Fibroblast of skin of left quadriceps (primary cell): ENCODE measurements at places on chromosomes 2 and 18.

GRCh38 chr2:43214253-43214652 lies 12.2 kb downstream of the ZFP36L2 start:
- DNase-seq, result no peak

DNA sequence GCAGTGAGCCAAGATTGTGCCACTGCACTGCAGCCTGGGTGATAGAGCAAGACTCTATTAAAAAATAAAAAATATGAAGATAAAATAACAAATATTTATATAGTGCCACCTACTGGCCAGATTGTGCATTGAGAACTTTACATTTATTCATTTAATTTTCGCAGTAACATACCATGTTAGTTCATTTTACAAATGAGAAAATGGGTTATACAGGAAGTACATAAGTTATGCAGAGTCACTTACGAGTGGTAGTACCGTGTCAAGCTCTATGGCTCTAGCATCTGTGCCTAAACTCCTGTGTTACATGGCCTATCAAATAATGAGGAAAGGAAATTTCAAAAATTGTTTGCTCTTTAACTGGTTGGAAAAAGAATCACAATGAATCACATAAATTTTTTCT lies 27.9 kb downstream of the RIF1 start:
- DNase-seq, result no peak

DNA sequence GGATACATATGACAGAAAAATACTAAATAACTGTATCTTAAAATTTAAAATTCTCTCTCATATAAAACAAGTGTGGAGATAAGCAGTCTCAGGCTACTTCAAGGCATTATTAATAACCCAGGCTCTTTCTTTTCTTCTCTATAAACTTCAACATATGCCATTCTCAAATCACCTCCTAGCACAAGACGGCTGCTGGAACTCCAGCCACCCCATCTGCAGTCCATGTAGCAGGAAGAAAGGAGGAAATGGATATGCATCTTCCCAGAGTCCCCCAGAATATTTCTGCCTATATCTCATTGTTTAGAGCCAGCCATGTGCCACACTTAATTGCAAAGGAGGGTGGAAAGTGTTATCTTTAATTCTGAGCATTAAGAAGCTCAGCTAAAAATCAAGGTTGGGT lies 35.3 kb upstream of the NEB start:
- DNase-seq, result no peak

- DNase-seq, result no peak
Observed at GRCh38 chr2:84849271-84849952, 31.5 kb downstream of the TRABD2A start.

DNA sequence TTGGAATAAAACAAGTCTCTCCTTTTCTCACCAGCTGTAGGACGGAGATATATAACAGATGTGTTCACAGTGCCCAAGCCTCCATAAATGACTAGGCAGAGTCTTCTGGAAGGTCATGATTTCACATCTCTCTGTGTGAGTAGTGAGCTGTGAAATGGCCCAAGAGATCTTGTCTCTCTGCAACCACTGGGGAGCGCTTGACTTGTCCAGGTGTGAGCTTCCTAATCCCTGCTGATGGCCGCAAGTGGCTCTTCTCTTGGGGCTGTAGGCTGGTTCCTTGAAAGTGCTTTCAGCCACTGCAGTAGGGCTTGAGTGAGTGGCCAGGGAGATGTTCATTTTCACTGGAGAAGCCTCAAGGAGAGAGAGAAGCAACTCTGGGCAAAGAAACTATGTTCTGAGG lies 38.1 kb upstream of the OTOS start:
- DNase-seq, result no peak

DNA sequence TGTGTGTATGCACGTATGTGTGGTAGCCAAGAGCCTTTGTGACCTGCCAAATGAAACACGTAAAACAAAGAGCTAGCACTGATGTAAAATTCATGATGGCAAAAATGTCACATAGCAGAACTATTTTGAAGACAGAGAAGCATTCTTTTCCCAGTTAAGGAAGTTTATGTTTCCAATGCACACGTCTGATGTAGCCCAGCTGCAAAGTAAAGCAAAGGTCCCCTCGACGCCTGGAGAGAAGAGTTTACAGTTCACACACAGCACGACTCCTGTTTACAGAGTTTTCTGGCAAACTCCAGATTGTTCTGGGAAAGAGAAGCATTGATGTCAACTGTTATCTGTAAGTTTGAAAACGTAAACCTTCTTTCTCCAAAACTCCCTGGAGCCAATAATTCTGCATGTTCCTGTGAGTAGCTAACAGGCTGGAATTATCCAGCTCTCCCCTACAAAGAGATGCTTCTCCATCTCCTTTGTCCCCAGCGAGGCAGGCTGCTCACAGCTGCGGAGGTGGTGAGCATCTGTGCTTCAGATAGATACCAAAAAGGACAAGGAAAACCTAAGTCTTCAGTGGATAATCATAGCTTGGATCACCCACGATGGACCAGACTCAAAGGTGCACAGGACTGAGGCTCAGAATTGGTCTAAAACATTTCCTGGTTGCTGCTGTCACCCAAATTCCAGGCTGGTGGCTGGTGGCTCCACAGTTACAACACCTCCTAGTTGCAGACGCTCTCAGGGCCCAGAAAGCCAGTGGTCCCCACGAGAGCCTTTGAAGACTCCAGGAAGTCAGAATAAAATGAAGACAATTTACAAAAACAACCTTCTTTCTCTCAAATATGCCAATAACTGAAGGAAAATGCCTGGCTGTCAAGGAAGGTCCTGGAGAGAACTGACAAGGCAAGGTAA lies 87.4 kb downstream of the COL6A3 start:
- no peak for DNase-seq

DNA sequence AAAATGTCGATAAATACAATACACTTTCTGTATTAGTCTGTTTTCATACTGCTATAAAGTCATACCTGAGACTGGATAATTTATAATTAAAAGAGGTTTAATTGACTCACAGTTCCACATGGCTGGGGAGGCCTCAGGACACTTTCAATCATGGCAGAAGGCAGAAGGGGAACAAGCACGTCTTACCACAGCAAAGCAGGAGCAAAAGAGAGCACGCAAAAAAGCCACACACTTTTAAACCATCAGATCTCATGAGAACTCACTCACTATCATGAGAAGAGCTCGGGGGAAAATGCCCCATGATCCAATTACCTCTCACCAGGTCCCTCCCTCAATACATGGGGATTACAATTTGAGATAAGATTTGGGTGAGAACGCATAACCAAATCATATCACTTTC lies 256.7 kb downstream of the ANAPC1 start:
- DNase-seq, result no peak

DNA sequence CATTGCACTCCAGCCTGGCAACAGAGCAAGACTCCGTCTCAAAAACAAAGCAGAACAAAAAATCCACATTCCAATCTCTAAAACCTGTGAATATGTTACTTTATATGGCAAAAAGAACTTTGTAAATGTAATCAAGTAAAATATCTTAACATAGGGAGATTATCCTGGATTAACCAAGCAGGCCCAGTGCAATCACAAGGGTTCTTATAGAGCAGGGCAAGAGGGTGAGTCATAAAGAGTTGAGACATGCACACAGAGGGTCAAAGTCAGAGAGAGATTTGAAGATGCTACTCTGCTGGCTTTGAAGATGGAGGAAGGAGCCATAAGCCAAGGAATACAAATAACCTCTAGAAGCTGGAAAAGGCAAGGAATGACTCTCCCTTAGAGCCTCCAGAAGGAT lies 60.9 kb upstream of the SLC9A2 start:
- DNase-seq, result no peak

GRCh38 chr18:50091509-50092244 lies 103.3 kb downstream of the MYO5B start:
- no peak for DNase-seq

GRCh38 chr2:199471443-199472057 lies 13.8 kb upstream of the SATB2 start:
- DNase-seq, result no peak

GRCh38 chr2:20172273-20173055 lies 52.5 kb downstream of the SDC1 start:
- DNase-seq, result no peak

DNA sequence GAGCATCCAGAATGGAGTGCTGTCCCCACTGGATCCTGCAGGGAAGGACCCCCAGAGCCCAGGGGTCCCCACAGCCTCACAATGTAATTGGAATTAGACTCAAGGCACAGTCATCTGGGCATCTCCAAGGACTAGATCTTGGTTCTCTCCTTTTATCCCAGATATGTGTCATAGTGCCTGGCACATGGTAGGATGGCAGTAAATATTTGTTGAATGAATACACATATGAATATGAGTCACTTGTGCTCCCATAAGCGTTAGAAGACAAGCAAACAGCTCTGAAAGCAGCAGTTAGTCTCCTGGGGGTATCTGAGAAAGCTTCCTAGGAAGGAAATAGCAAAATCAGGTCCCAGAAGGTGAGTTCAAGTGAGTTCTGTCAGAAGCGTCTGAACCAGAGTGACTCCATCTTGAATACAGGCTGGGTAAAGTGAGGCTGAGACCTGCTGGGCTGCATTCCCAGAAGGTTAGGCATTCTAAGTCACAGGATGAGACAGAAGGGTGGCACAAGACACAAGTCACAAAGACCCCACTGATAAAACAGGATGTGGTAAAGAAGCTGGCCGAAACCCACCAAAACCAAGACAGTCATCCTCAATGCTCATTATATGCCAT lies 234.1 kb upstream of the ID2 start:
- peak; percentile 15 for DNase-seq

DNA sequence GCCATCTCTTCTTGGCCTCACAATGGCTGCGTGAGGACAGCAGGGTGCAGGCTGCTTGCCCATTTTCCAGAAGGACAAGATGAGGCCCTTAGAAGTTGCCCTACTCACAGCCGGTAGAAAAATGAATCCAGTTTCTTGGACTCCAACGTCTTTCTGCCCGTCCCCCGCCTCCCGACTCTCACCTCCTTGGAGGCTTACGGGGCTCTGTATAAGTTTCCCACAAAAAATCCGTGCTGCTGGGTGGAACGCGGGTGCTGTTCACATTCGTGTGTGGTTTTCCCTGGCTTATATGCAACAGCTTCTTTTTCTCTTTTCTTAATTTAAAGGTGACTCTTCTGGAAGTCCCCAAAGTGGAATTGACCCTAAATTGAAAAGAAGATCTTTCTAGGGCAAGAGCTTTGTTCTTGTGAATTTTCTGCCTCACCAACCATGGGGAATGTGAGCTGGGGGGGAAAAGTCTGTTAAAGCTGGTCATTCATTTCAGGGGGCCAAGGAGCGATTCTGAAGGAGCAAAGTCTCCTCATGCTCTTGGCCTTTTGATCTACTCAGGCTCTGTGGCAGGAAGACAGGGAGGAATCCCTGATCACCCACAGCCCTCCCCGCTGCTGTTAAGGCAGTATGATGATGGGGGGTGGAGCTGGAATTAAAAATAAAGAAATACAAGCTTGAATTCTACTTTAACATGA lies 51.3 kb downstream of the DDX1 start:
- DNase-seq, result no peak

GRCh38 chr2:179129574-179130238 lies 79.8 kb upstream of the CCDC141 start:
- no peak for DNase-seq

- DNase-seq, result no peak
Observed at GRCh38 chr2:210224941-210225672, at the start of gene ACADL. ACADL (minus strand) TSS chr2:210225447; CDS start chr2:210225263, 184 bp downstream.

DNA sequence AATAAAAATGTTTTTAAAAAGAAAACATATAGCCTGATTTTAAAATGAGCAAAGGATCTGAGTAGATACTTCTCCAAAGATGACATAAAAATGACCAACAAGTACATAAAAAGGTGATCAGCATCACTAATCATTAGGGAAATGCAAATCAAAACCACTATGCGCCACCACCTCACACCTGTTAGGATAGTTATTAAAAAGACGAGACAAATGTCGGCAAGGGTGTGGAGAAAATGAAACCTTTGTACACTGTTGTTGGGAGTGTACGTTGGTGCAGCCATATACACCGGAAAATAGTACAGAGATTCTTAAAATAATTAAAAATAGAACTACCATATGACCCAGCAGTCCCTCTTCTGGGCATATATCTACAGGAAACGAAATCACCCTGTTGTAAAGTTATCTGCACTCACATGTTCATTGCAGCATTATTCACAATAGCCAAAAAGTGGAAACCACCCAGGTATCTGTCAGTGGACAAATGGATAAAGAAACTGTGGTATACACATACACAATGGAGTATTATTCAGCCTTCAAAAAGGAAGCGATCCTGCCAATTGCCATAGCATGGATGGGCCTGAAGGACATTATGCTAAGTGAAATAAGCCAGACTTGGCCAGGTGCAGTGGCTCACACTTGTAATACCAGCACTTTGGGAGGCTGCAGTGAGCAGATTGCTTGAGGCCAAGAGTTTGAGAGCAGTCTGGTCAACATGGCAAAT lies 91.6 kb downstream of the PRKRA start:
- no peak for DNase-seq

GRCh38 chr2:211454679-211455078 lies 898.3 kb downstream of the CPS1 start:
- DNase-seq, result no peak

DNA sequence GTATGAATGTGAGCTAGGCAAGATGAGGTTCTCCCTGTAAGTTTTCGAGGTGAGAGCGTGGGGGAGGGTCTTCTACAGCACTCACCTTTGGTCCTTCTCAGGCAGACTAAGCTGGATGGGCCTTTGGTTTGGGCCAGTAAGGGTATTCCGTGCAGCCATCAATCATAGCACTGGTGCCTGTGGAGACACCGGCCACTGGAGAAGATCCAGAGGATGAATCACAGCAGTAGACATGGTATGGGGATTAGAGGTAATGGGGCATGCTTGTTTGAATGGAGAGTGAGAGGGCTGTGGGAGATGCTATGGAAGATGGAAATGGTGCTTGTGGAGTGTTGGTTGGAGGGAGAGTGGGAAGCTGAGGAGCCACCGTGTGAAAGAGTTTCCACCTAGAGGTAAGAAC lies 16.1 kb downstream of the MAPRE3 start:
- no peak for DNase-seq

DNA sequence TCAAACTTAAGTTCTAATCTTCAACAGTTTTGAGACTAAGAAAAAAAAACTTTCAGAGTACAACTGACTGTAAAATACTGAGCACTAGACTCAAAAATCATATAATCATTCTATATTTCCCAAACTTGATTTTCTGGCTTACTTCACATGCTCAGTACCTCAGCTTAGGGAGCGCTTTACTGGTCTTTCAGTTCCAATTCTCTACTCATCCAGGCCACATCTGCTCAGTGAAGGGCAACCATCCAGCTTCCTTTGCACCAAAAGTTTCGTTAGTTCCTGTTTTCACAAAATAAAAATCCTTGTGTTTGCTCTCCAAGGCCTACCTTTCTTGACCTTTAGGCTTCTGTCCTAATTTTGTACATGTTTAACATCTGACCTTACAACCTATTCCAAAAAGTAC lies 287.6 kb upstream of the LRRTM1 start:
- no peak for DNase-seq

GRCh38 chr2:233088972-233089345 lies 28.8 kb downstream of the INPP5D start:
- DNase-seq, result no peak
